ENCODE measurements at places on chromosomes 4 and X.

- no peak for DNase-seq
Measured at GRCh38 chr4:139656614-139657486, 8.8 kb upstream of the MGST2 start.

GRCh38 chr4:159944477-159944876, 841.6 kb downstream of the RAPGEF2 start:
- DNase-seq, result no peak

GRCh38 chrX:40531056-40531826, 49.5 kb upstream of the ATP6AP2 start:
- DNase-seq, result no peak

DNA sequence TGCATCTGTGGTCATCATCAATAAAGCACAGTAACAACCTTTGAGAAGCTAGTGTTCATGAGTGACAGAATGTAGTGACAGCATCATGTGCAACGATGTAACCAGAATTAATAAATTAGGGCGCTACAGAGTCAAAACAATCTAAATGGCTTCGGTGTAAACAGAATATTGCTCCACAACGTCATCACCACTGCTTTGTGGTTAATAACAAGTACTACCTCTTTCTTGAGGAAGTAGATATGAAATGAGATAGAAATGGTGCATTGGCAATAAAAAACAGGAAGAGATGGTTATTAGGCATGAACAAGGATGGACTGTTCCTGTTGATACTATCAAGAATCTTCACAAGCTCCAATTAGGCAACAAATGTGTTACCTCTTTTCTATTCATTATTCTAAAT, 8.7 kb upstream of the PDHA2 start:
- no peak for DNase-seq

DNA sequence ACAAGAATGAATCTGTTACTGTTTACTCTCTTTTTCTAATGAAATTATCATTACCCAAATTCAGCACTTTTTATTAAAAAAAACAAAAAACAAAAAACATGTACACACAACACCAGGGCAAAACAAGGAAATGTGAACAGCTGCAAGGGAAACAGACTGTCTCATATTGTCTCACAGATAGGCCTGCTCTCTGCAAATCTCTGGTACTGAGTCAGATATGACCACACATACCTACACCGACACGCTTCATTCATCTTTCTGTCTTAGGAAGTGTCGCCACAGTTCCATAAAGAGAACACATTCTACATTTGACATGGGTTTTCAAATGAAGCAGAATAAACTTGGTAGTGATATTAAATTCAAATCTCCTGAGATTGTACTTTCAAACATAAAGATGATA, 92.2 kb upstream of the GPR34 start:
- no peak for DNase-seq

All from AG09319 (cell line).